Activated T-cell treated with anti-CD3 and anti-CD28 coated beads, Interleukin-2, amount 50 U/mL, for 4 hours (primary cell): ENCODE measurements at places on chromosomes 13 and 19.

DNA sequence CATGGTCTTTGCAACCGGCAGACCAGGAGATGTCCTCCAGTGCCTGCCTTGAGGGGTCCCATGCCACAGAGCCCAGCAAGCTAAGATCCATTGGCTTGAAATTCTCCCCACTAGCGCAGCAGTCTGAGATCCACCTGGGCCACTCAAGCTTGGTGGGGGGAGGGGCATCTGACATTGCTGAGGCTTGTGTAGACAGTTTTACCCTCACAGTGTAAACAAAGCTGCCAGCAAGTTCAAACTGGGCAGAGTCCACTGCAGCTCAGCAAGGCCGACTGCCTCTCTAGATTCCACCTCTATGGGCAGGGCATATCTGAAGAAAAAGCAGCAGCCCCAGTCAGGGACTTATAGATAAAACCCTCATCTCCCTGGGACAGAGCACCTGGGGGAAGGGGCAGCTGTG lies 32.0 kb upstream of the ITM2B start:
- no peak for DNase-seq

GRCh38 chr13:38888309-38888708 lies 102.3 kb downstream of the STOML3 start:
- no peak for DNase-seq

DNA sequence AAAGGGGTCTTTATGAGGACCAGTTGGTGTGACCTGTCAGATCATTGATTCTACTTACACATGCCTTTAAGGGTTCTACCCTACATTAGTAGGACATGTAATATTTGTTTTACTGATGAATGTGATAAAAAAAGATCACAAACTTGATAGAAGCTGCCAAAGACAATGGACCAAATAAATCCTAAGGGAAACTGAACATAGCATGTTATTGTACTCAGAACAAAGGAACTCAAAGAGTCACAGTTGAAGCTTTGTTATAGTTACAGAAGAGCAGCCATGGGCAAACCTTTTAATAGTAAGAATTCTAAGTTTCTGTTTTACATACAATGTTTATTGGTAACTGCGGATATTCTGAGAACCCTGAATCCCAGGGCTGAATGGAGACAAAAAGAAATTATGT lies 780.1 kb downstream of the SLITRK6 start:
- DNase-seq, result no peak

GRCh38 chr19:43561139-43561970 lies 14.0 kb downstream of the XRCC1 start:
- DNase-seq, result no peak

DNA sequence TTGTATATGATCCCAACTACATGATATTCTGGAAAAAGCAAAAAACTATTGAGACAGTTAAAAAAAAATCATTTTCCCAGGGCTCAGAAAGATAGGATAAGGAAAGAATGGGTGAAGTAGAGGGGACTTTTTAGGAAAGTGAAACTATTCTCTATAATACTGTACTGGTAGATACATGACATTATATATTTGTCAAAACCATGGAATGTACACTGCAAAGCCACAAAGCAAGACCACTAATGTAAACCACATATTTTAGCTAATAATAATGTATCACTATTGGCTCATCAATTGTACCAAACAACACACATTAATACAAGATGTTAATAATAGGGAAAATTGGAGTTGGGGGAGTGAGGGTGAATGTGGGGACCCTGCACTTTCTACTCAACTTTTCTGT lies 182.6 kb downstream of the EFNB2 start:
- DNase-seq, result no peak

DNA sequence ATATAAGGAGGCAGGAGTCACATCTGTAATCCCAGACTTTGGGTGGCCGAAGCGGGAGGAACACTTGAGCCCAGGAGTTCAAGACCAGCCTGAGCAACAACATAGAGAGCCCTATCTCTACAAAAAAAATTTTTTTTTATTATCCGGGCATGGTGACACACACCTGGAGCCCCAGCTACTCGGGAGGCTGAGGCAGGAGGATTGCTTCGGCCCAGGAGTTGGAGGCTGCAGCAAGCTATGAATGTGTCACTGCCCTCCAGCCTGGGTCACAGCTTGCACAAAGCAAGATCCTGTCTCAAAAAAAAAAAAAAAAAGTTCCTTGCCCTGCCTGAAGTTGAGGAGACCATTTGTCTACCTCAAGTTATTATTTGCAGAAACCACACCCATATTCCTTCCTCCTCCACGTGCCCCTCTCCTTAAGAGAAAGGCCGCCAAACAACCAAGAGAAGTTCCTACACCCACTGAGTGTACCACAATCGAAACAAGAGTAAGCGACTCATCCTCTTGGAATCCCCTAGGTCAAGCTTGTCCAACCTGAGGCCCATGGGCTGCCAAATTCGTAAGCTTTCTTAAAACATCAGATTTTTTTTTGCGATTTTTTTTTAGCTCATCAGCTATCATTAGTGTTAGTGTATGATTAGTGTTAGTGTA lies 2.2 kb downstream of the ABCC4 start:
- no peak for DNase-seq

GRCh38 chr19:50657222-50657669 lies 8.0 kb downstream of the C19orf81 start:
- DNase-seq, result no peak

DNA sequence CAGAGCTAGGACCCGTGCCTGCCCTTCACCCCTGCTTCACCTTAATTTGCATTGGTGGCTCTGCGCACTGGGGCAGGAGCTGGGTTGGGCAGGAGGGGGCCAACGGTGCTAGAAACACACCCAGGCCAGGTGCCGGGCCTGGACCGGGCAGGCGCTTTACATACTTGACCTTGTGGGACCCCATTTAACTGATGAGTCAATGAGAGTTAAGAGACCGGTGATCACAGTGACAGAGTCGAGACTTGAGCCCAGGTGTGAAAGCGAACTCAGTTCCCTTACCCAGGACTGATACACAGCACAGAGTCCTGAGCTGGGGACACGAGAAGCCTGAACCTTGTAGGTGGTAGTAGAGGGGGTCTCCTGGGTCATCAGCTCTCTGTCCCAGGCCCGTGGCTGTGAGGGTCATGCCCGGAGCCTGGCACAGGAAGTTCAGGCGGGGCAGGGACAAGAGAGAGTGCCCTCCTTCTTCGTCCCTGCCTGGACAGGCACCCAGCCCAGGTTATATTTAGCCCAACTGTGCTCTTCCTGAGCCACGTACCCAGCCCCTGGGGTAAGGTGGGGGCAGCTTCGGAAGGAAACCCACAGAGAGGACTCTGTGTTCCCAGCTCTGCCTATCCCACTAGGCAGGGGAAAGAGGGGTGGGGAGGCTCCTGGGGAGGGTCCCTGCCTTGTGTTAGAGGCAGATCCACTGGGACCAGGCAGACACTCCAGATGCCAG lies 1.9 kb downstream of the PRX start:
- no peak for DNase-seq

- DNase-seq, result no peak
These were observed 688 bp downstream of the ZNF606 start for GRCh38 chr19:58001895-58002369.

GRCh38 chr13:66468656-66469055 lies 761.5 kb downstream of the PCDH9 start:
- DNase-seq, result no peak

- DNase-seq, result no peak
These were observed 502.8 kb downstream of the COG6 start for GRCh38 chr13:40158218-40158617.

DNA sequence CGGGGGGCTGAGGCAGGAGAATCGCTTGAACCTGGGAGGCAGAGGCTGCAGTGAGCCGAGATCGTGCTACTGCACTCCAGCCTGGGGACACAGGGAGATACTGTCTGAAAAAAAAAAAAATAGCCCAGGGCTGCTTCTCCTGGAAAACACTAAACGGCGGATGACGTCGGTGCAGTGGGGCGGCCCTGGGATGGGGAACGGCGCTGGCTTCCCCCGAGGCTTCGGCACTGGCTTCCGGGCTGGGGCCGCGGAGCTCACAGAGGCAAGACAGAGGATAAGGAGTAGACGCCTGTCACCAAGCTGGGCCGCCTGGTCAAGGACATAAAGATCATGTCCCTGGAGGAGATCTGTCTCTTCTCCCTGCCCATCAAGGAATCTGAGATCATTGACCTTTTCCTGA lies 5.0 kb downstream of the PRSS57 start:
- no peak for DNase-seq

DNA sequence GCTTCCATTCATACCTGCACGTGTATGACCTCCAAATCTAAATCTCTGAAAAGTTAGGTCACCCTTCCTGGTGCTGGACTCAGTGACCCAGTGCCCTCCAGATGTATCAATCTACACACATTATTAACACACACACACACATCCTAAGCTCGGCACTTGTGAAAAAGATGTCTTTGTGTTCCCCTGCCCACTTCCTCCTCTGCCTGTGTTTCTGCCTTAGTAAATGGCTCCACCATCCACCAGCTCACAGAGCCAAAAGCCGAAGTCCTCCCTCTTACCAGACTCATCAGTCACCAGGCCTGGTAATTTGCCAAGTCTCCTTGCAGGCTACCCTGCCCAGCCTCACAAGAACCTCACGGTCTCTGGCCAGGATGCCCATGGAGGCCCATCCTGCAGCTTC lies 131.5 kb downstream of the SHISA2 start:
- DNase-seq, result no peak

GRCh38 chr13:39263033-39263432 lies 224.8 kb downstream of the NHLRC3 start:
- no peak for DNase-seq
